ENCODE measurements at places on chromosomes 2 and 18.

GRCh38 chr18:21441670-21442069, 158.8 kb downstream of the ESCO1 start:
- DNase-seq, result no peak

DNA sequence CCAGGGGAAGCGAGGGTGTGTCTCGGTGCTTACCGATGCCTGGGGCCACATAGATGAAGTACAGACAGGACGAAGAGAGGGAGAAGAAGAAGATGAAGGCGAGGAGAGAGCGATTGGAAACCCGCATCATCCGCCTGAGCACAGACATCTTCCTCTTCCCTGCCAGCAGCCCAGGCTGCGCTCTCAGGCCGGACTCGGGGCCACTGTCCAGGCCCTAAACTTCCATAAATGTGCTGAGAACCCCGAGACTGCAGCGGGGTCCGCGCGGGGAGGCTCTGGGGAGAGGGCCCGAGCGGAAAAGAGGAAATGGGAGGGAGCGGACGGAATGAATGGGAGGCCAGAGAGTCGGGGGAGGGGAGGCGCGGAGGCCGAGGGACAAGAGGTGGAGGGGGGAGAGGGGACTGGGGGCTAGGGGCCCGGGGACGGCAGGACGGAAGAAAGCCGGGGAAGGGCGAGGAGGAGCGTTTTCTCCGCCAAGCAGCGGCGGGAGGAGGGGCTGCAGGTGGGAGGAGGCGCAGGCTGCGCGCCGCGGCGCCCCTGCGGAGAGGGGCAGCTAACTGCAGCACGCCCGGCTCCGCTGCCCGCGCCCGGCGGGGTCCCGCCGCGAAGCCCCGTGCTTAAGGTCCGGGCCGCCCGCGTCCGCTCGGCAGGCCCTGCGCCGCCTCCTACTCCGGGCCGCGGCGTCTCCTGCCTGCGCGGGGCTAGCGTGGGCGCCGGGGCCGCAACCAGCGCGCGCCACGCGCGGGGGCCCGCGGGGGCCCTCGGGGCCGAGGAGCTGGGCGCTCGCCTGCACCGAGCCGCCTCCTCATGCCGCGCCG, at the start of gene B4GALT6:
B4GALT6 (minus strand) TSS at position 303 of the 818 bp plus-strand sequence; CDS start at position 148, 155 bp downstream.
- DNase-seq, result no peak

- no peak for DNase-seq
Observed at GRCh38 chr2:81523344-81523743, 1218.8 kb upstream of the LRRTM1 start.

DNA sequence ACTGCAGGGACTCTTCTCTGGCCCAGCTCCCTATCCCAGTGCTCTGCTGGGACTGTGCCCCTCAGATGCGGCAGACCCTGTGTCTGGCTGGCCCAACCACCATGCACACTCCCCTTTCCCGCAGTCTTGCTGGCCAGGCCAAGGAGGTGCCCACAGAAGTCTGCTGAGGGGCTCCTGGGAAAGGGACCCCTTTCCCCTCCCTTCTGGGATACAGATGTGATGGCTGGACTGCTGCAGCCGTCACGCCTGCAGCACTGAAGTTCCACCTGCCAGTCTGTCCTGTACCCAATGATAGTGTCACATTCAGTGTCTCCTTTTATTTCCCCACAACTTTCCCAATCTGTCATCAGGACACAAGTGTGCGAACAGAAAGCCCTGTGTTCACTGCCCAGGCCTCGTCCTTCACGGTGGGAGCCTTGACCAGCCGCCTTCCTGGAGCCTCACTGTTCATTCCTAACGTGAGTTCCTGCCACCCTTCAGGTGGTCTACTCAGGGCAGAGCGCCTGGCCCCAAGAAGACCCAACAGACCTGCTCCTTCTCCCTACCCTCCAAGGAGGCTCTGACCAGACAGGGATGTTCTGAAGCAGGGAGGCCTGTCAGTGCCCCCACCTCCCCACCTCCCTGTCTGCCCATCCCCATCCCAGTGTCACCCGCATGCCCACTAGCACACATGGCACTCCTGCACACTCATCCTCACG, 47.1 kb downstream of the ANKMY1 start:
- DNase-seq, result no peak

GRCh38 chr18:13374468-13375301, 156.1 kb downstream of the LDLRAD4 start:
- no peak for DNase-seq

DNA sequence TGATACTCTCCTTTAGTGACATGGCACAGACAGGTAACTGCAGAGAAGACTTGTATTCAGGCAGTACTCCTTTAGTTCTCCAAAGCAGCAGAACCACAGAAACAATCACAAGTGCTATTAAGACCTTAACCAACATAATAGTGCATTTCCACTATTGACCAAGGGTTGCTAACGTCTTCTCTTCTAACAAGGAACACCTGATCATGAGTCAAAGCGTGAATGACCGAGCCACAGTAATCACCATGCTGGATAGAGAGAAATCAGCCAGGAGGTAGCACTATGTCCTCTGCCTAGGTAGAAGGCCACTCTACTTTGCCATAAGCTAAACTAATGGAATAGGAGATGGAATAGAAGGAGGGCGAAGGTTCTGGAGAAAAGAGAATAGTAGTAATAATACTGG, 161.0 kb downstream of the ANKRD44 start:
- DNase-seq, result no peak

DNA sequence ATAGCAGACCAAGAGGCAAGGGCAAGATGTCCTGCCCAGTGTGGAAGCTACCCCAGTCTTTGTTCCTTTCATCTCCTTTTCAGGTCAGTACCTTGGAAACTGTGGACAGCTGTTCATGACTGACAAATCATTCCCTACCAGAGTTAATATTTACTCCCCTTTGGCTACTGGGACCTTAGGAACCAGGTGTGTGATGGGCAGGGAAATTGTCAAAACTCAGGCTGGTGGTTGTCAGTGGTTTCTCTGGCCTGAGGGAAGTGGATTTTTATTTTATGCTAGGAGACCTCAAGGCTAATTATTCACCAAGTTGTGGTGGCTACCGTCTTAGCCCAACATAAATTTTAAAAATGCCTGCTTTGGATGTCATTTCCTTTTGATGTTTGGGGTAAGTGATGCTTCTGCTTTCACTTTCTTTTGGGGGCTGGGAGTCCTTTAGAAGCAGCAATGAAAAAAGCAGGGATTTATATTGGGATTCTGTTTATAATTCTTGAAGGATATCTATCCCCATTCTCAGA, 119.3 kb downstream of the SETBP1 start:
- DNase-seq, result no peak
